Fibroblast of skin of back (primary cell): ENCODE measurements at places on chromosomes 5 and 9.

GRCh38 chr9:136754059-136754572, 3.9 kb downstream of the LCN8 start:
- no peak for DNase-seq

GRCh38 chr9:109001275-109001676, 12.0 kb downstream of the CTNNAL1 start:
- peak; percentile 94 for DNase-seq

- DNase-seq, result peak; percentile 66
Measured at GRCh38 chr9:14373336-14373666, 59.4 kb upstream of the NFIB start.

- no peak for DNase-seq
Measured at GRCh38 chr9:99013550-99013949, 69.8 kb downstream of the COL15A1 start.

DNA sequence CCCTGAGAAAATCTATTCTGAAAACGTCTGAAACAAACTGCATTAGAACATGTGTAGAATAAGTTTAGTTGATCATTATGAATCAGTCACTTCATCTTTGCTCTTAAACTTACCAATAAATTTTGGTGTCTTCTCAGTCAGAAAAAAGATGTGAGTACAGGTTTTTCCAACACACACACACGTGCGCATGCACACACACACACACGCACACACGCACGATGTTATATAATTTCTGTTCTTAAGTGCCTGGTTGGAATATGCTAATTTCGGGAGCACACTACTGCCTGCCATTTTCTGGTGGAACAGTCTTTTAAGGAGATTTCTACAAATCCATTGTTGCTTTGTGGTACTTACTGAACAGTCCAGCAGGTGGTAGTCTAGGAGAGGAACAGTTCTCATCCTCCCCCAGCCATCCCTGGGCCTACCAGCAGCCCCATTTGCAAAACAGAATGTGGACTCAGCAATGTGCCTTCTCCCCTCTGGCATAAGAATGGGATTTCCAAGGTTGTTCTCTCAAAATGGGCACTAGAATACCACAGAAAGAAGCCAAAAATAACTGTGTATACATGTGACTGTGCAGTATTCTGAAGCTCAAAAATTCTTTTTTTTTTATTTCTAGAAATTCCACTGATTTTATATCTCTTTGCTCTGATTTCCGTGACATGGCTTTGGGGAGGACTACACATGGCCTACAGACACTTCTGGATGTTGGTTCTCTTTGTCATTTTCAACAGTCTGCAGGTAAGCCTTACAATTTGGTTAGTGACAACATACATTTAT, 281.3 kb downstream of the ARRDC3 start:
- peak; percentile 77 for DNase-seq

GRCh38 chr5:38546691-38547146, 9.7 kb downstream of the LIFR start:
- DNase-seq, result no peak

DNA sequence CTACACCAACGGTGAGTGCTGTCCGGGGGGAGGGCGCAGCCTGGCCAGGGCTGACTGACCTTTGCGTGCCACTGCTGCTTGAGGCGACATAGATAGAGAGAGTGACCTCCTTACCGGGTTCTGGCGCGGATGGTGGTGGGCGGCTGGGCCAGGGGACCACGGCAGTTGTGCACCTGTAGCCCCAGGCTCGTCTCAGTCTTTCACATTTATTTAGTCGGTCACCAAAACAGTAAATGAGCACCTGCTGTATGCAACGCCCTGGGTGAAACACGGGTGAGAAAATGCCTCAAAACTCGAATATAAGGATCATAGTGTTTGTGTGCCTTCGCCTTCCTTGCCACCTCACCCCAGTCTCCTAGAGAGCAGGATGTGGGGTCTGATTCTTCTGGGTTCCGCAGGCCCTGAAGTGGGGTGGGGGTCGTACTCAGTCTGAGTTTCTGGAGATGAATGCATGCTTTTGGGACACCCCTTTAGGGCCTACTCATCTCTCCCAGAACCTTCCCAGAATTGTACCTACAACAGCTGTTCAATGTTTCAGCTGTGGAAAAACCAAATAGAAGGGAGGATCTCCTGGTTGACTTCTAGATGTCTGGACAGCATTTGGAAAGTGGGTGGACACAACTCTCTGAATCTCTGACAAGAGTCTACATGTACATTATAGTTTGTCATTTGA, 714 bp downstream of the SEC24A start:
- DNase-seq, result peak; percentile 11

GRCh38 chr9:13513286-13513685, 233.8 kb upstream of the MPDZ start:
- no peak for DNase-seq
